GM12878 (cell line): ENCODE measurements at places on chromosomes 1 and 21.

- no peak for DNase-seq
These were observed 121.3 kb downstream of the TGFB2 start for GRCh38 chr1:218466341-218467010.

- DNase-seq, result no peak
These were observed 264.8 kb downstream of the C1orf94 start for GRCh38 chr1:34441259-34442069.

DNA sequence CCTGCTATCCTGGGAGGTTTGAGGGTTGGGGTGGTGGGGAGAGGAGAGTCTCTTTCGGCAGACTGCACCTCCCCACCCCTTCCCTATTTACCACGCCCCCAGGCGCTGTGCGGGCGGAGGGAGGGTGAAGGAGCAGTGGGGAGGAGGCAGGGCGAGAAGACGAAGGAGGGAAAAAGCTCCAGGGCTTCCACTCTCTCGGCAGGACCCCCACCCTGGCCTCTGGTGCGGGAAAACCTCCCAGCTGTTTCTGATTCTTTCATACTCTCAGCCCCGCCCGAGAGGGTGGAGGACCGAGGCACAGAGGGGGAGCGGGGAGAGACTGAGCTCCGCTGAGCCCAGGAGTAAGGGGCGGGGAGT lies 866 bp upstream of the WNT2B start:
- DNase-seq, result no peak

GRCh38 chr1:25617625-25618432 lies 1.2 kb downstream of the MAN1C1 start:
- DNase-seq, result no peak

- DNase-seq, result no peak
These were observed 120.1 kb upstream of the RUNX3 start for GRCh38 chr1:25050165-25050564.

DNA sequence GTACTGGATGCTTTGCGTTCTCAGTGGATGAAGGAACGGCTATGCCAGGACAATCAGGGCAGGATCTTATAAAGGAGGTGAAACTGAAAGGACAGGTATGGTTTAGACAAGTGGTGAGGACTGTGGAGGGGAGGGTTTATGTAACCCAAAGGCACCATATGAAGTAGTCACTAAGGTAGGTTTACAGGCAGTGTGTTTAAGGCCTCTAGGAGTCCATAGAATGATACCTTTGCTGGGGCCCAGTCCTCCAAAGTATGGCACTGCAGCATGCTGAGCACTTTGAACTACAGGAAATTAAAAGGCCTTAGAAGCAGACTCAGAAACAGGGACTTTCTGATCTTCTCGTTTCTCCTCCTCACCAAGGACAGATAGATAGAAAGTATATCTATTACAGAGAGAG lies 304.7 kb upstream of the USP25 start:
- DNase-seq, result no peak

GRCh38 chr1:190119683-190120082 lies 358.0 kb downstream of the BRINP3 start:
- DNase-seq, result no peak

DNA sequence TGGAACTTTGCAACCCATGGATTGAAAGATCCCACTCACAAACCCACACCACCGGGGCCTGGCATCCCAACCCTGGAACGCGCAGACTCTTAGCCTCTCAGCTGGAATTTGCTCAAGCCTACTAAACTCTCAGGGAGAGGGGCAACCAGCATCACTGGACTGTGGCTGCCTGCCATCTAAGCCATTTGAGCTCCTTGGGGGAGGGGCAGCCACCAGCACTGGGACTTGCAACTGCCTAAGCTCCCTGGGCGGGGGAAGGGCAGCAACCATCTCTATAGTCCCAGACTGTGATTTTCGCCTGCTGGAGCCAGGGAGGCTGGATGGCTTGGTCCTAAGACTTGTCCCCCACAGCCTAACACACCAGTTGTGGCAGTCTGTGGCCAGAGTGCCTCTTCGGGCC lies 122.3 kb downstream of the SNX7 start:
- DNase-seq, result no peak

DNA sequence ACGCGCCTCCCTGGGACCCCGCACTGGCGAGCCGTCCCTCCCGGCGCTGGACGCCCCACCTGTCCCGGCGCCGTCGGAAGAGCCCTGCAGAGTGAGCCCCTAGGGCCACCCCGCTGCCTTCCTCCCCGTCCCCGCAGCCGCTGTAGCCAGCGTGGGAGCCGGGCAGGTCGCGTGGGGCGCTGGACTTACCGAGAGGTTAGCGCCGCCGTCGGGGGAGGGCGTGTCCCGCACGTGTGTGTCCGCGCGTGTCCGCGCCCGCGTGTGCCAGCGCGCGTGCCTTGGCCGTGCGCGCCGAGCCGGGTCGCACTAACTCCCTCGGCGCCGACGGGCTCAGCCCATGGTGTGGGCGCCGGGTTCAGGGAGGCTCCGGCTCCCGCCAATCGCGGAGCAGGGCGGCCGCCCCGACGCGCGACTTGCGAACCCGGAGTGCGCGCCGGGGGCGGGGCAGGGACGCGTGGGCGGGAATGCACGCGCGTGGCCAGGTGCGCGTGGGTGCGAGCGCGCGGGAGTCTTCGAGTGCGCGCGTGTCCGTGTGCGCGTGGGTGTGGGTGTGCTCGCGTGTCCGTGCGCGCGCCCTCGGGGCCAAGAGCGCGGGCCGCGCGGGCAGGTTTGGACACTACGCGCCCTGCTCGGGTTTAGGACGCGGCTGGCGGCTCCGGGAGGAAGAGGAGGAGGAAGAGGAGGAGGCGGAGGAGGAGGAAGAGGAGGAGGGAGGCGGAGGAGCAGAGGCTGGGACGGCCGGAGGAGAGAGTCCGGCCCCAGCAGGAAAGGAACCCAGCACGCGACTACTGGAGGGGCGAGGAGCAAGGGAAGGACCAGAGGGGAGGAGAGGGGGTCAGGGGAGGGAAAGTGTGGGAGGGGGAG lies 145.2 kb upstream of the ETS2 start:
- DNase-seq, result no peak

- DNase-seq, result no peak
These were observed 93.9 kb downstream of the NID1 start for GRCh38 chr1:235971020-235971419.
